ENCODE measurements at places on chromosomes 12 and 14. TPM values are rescaled to one million over a fixed set of nuclear protein-coding genes. Genes with fewer than 3 reads are reported as not detected.
A peak's percentile ranks its signal among the peaks of the same experiment; 100 is the strongest.

GRCh38 chr14:56998728-56999127 is 188.4 kb upstream of the OTX2 start:
- no peak for DNase-seq

- no peak for DNase-seq
Measured at GRCh38 chr12:66456612-66457011, 154.3 kb downstream of the HELB start.

GRCh38 chr12:123237646-123238329 is 4.6 kb downstream of the MTRFR start:
- DNase-seq: peak; percentile 77

- DNase-seq: no peak
Measured at GRCh38 chr12:44777044-44777443, 99.1 kb downstream of the NELL2 start.

DNA sequence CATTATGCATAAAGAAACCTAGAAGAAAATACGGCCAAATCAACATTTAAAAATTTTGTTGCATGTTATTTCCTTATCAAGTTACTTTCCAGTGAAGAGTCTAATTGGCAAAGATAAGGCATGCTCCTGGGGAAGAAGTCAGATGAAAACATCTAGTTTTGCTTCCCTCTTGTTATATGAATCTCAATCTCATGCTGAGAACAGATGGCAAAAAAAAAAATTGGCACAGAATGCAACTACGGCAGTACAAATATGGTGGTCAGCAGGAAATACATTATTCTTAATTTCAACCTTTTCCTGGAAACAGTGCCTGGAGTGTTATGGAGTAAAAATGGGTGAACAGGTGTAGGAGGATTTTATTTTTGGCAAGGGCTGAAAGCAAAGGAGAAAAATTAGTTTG is 32.8 kb downstream of the HECTD4 start:
- no peak for DNase-seq

DNA sequence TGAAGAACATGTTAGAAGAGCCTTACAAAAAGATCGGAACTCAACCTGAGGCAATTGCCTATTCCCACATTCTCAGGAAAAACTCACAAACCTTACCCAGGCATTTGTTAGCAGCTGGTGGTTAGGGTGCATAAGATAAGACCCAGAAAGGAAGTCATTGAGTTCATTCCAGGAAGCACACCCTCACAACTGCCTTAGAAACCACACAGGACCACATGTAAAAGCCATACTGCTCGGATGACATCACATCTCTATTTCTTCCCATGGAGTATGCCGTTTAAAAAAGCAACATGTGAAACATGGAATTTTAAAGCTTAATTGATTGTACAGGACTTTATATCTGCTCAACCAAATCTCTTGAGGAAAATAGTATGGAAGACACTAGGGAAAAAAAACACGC is 411.2 kb downstream of the DAD1 start:
- DNase-seq: no peak

GRCh38 chr12:55797550-55797949 is 20.0 kb downstream of the SARNP start:
- DNase-seq: no peak

- no peak for DNase-seq
Measured at GRCh38 chr14:23492618-23493272, 23.2 kb downstream of the NGDN start.

DNA sequence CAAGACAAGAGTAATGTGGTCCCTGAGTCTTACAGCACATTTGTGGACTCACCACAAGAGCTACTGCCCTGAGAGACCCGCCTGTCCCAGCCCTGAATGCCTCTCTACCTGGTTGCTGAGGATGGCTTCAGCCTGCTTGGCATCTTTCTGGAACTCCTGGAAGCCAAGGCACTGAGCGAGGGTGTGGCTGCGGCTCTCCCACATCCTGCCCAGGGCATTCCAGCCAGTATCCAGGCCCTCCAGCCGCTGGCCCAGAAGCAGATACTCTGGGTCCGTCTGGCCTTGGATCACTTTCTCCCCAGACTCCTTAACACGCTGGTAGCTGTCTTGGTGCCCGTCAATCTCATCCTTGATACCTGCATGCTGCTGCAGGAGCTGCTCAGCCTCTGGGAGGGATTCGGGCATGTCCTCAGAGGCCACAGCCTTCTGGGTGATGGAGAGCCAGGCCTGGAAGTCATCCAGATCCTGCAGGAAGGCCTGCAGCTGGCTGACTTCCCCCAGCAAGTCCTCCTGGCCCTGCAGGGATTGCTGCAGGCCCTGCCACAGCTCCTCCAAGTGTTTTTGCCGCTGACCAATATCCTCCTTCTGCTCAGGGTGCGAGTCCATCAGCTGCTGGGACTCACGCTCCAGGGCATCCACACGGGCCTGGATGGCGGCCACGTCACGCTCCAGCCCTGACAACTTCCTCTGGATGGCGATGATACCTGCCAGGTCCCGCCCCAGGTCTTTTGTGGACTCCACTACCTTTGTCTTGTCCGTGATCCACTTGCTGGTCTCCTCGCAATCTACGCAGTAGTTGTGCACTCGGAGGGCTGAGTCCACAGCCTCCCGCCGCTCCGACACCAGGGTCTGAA is 82.3 kb downstream of the PLEKHG3 start:
- peak; percentile 66 for DNase-seq

DNA sequence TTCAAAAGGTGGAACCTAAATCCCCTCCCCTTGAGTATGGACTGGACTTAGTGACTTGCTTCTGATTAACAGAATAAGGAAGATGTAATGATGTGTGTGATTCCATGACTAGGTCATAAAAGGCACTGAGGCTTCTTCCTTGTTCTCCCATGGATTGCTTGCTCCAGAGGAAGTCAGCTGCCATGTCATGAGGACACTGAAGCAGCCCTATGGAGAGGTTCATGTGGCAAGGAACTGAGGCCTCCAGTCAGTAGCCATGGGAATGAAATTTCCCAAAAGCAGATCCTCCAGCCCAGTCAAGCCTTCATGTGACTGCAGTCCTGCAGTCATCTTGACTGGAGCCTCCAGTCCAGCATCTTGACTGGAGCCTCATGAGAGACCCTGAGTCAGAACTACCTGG is 10.7 kb downstream of the TMBIM4 start:
- no peak for DNase-seq

DNA sequence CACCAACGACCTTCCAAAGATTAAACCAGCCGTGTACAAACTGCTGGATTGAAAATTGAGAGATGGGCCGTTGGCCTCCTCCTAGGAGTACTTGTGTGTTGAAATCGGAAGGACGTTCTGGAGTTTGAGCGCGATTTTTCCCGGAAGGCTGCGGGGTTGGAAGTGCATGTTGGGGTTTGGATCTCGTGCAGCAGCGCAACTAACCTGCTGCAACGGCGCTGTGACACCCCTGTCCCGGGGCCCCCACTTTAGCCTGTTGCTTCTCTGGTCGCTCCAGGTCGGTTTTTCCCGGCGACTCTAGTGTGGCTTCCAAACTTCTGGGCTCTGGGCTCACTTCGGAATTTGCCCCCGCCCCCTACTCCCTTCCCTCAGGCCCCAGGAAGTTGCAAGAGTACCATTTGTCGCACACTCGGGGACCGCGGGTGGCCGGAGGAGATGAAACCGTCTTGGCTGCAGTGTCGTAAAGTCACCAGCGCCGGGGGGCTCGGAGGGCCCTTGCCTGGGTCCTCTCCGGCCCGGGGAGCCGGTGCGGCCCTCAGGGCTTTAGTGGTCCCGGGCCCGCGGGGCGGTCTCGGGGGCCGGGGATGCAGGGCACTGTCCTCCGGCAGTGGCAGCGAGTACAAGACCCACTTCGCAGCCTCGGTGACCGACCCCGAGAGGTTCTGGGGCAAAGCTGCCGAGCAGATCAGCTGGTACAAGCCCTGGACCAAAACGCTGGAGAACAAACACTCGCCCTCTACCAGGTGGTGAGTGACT is at the start of gene ACSS3:
Gene ACSS3, plus strand, starts transcription at position 394 of the 756 bp plus-strand sequence. Its CDS starts 42 bp downstream, at position 436.
- peak; percentile 64 for DNase-seq

- DNase-seq: no peak
Measured at GRCh38 chr14:72722201-72722785, 171.6 kb downstream of the DPF3 start.

DNA sequence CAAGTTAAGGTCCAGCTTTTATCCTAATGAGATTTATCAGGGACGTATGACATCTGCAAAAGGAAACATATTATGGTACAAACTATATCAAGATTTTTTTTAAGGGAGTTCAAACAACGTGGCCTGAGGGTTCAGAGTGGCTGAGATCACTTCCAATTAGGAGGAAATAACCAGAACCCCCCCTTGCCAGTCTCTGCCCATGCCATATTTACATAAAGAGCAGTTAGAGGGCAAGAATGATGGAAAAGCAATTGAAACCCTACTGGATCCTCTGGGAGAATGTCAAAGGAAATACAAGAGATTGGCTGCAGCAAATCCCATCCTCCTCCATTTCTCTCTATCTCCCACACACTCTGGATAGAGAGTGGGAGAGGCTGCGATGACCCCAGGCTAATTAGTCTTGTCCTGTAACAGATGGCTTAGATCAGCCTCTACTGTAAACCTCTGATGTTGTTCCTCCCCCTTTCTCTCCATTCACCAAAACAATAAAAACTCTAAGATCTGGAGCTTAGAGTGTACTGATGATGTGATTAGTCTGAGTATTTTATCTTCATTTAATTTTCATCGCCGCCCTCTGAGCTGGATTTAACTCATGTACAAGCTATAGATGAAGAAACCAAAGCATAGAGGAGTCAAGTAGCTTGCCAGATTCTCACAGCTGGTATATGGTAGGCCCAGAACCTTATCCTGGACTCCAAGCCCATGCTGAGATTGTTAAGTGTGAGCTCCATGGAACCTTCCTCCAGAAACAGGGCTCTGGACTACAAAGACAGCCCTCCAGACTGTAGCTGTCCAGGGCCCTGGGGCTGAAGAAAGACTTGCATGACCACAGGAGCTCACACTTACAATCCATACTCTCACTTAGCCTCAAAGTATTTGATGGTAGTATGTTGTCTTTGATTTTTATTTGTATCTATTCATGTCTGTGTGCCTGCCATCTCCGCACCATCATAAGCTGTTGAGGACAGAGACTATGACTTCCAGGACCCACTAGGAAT is 54.1 kb upstream of the GNG2 start:
- DNase-seq: no peak

GRCh38 chr12:102438827-102439210 is 41.5 kb downstream of the IGF1 start:
- no peak for DNase-seq

DNA sequence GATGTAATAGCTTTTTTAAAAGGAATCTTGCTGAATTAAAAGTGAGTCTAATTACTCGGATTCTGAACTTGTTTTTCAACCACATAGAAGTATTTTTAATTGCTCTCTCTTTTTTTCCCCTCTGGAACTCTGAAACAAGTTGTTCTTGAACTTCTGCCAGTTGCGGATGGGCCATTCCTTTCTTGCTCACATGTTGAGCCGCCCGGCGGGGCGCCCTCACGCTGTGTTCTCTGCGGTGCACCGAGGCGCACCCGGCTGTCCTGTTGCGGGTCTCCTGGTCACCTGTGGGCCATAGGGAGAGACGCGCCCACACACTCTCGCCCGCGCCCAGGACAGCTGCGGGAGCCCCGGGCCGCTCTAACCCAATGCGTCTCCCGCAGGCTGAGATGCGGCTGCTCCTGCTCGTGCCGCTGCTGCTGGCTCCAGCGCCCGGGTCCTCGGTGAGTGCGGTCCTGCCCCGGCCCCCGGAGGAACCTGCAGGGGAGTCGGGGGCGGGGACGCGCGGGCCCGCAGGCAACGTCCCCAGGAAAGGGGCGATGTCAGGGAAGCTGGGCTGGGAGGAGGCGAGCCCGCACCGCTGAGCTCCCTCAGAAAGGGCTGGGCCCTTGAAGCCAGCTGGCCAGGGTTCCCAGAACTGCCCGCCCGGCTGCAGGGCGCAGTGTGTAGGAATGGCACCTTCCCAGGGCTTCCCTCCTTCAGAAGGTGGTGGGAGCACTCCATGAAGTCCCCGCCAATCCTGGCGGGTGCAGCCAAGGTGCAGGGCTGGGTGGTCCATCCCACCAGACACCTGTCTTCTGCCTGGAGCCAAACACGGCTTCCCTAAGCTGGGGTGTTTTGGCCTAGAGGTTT is 2.3 kb downstream of the PAPLN start:
- DNase-seq: peak; percentile 71

GRCh38 chr12:132560614-132561426 is 49.6 kb downstream of the LRCOL1 start:
- DNase-seq: peak; percentile 36

DNA sequence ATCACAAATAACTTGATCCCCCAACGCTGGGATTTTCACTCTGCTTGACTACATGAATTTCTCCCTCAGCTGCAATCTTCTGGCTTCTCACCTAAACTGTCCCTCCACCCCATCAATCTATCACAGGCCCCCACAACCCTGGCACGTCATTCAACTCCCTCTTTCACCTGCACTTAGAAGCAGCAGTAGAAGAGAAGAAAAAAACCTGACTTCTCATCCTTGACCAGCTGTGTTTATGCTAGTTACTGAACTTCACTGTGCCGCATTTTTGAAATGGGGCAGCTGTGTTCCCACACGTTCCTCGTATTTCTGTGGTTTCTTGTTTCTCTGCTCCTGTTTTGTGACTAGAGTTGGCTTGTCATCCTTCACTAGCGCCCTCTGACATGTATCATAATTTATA is 35.0 kb downstream of the ITPR2 start:
- peak; percentile 96 for DNase-seq

DNA sequence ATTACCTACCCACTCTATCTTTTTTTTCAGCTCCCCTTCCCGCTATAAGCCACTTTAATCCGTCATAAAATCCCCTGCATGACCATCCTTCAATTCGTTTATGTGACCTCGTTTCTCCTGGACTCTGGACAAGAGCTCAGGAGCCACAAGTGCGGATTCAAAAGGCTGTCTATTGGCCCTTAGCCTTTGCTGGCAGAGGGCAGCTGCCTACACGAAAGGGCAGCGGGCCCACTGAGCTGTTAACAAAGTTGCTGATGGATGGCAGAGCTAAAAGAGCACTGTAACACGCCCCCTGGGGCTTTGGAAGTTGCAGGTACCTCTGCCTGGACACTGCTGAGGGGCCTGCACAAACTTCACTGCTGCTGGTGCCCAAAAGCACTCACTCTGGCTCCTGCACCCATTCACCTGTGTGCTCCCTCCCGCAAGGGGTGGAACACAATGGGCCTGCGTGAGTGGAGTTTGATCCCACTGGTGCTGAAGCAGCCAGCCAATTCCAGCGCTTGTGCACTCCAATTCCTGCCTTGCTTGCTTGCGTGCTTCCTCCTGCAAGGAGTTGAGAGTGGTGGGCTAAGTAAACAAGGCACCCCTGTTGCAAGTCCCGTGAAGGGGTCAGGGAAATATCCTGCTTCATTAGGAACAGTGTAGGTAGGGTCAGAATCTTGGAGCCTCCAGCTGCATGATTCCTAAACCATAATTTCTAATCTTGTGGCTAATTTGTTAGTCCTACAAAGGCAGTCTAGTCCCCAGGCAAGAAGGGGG is 10.6 kb upstream of the DRAM1 start:
- no peak for DNase-seq

The OVCH1 gene
- 0.29 TPM for polyA plus RNA-seq

The ASB2 gene
- polyA plus RNA-seq: 1.5 TPM

The RNASE8 gene
- not detected for polyA plus RNA-seq

The MPHOSPH9 gene
- 17.2 TPM for polyA plus RNA-seq

The LYZ gene
- polyA plus RNA-seq: not detected

The ALDH1L2 gene
- 88.2 TPM for polyA plus RNA-seq

The KRT71 gene
- polyA plus RNA-seq: not detected

The TAS2R10 gene
- polyA plus RNA-seq: 0.10 TPM

The GLIPR1L1 gene
- not detected for polyA plus RNA-seq
